ENCODE measurements at places on chromosomes 5 and 9.

DNA sequence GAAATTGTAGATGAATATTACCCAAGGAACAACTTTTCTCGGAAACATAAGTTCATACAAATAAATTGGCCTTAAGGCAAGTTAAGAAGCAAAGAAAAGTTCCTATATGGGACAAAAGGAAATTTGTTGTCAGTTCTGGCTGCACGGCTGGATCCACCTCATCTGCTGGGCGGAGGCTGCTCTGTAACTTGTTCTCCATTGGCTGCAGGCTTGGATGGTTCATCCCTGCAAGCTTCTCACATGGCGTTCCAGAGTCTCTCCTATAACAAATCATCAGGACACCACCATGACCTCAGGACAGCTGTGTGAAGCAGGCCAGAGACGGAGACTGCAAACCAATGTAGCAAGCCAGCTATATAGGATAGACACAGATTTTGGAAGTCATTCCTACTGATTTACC lies 81.4 kb upstream of the DAB2 start:
- no peak for DNase-seq

GRCh38 chr9:21653091-21653490 lies 149.3 kb upstream of the MTAP start:
- no peak for DNase-seq

DNA sequence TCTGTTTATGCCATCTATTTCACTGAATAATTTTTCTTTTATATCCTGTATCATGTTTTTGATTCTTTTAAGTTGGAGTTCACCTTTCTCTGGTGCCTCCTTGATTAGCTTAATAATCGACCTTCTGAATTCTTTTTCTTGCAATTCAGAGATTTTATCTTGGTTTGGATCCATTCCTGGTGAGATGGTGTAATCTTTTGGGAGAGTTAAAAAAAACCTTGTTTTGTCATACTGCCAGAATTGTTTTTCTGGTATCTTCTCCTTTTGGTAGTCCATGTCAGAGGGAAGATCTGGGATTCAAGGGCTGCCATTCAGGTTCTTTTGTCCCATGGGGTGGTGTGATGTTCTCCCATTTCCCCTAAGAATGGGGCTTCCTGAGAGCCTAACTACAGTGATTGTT lies 800.8 kb upstream of the TYRP1 start:
- no peak for DNase-seq

- DNase-seq = peak; percentile 42
Observed at GRCh38 chr9:79660615-79661014, 88.8 kb downstream of the TLE4 start.

GRCh38 chr9:84154320-84154719 lies 173.7 kb downstream of the RMI1 start:
- no peak for DNase-seq

DNA sequence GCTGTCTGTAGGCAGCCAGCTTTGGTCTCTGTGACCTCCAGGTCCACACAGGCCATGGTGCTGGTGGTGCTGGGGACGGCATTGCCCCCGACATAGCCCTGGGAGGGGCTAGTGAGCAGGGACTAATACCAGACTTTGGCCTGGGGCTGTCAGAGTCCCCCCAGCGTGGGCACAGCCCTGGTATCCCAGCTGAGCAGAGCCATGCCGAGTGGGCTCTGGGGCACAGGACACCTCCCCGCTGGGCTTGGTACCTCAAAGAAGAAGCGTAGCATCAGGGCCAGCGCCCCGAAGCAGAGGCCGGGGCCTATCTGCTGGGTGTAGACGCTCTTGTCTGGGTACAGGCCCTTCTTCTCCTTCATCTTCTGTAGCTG lies 9.5 kb downstream of the MYMK start:
- no peak for DNase-seq

DNA sequence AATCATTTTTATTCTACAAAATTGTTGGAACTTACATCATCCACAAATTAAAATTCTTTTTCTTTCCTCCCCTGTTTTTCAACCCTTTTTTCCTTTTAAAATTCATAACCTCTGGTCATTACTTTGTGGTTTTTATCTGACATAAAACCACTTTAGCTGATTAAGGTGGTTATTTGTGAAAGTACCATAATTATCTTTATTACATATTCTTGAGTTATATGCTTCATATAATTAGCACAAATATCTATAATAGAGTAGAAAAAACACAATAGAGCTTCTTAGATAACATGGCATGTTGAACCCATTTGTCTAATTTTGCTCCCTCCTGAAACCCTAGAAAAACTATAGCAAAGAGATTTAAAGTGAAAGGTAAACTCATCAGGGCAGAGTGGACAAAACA lies 22.9 kb upstream of the PPIC start:
- no peak for DNase-seq

GRCh38 chr9:96660692-96661248 lies 5.7 kb upstream of the PRXL2C start:
- no peak for DNase-seq

DNA sequence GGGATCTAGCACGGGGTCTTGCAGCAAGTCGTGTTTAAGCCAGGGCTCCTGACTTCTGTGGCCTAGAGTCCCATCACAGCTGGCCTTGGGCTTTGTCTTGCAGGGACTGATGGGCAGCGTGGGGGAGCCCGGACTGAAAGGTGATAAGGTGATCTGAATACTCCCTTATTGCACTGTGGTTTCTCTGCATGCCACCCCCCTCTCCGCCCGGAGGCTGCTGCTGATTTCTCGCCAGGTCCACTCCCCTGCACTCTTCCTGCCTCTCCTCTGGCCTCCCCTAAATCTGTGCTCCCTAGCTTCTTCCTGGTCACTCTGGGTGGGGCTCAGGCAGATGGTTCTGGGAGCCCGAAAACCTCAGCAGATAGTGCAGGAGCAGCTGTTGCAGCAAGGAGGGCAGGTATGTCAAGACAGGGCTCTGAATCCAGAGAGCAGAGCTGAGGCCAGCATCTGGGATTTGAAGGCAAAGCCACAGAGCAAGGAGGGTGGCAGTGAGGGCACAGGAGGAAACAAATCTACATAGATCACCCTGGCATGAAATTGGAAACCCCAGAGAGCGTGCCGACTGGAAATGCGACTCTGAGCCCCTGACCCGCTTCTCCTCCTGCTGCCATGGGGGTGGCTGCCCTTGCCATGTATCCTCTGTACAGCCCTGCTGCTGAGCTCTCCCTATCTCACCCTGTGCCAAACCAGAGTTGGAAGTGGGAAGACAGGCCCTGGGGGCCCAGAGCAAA lies 76.5 kb downstream of the COL27A1 start:
- DNase-seq = no peak

DNA sequence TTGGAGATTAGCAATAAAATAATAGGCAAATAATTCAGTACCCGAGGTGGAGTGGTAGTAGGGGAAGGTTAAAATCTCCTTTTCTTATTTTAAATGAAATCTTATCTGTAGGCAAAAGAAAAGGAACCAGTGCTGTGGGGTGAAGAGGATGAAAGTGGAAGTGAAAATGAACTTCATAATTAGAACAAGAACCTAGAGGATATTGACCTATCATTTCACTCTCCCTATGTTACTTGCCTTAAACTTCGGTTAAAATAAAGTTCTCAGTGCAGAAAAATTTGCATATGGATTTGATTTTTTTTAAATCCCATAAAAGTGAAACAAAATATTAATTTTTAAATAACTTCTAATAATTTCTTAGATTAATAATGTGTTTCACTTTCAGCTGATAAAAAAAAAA lies 1094.9 kb upstream of the C9orf72 start:
- no peak for DNase-seq

DNA sequence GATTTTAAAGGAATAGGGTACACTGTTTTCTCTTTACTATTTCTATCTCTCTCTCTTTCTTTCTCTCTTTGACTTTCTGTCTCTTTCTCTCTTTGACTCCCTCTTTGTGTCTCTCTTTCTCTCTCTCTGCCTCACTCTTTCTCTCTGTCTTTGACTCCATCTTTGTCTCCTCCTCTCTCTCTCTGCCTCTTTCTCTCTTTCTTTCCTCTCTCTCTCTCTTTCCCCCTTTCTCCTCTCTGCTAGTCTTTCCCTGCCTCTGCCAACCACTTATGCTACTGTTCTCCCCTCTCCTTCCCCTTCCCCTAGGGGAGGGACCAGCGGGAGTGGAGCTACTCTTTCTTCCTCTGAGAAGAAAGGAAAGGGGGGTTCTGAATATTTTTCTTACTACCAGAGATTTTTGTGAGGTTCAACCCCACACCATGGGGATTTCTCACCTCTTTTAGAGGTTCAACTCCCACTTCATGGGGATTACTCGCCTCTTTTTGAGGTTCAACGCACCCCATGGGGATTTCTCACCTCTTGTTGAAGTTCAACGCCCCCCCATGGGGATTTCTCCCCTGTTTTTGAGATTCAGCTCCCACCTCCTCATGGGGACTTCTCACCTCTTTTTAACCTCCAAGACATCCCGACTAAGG lies 309.9 kb downstream of the NR3C1 start:
- no peak for DNase-seq

GRCh38 chr9:130040984-130041647 lies 1.9 kb downstream of the FNBP1 start:
- DNase-seq = no peak

- DNase-seq = no peak
Observed at GRCh38 chr5:159917994-159918393, 1.7 kb downstream of the ADRA1B start.

DNA sequence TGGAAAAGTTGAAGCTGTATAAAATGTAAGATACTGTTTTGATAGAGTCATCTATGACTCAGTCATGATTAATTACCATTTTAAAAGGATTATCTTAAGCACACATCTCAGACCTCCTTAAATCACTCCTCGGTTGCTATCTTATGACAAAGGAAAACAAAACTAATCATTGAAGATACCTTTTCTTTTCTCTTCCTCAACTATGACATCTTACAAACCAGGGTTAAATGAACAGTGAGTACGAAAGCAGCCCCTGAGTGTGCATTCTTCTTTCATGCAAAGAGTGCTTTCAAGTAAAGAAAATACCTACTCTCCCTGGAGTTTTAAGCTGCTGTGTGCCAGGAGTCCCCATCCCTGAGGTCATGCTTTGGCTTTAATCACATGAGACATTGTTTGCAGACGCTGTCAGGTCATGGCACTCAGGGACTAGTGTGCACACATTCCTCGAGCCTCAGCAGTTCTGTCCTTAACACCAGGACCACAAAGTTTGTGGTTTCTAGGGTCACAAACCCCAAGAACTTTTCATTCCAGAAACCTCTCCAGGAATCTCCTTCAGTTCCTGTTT lies 86.7 kb upstream of the ICE1 start:
- peak; percentile 8 for DNase-seq

DNA sequence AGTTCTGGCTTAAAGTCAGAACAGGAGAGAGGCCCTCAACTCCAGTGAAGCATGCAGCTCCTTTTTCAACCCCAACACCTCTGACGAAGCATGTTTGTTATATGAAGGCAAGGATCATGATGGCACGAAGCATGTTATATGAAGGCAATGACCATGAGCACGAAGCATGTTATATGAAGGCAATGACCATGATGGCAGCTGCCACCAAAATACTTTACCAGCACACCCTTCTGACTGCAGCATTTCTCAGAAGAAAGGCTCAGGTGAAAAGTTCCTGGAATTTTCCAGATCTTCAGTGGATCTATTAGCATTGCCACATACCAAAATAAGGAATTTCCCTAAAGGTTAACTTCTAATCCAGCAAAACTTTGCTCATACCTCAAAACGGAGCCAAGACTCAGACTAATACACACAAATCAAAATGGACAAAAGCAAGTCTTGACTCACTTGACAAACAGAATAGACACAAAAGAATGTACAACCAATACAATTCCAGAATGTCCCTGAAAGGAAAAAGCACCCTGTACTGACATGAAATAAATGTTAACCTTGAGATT lies 217.4 kb downstream of the FANCC start:
- no peak for DNase-seq

Data from DMS79 treated with DMSO at 0.1 percent for 48 hours (cell line).